CD4-positive, alpha-beta T cell (primary cell): ENCODE measurements at places on chromosomes 12 and 14. TPM values are rescaled to one million over a fixed set of nuclear protein-coding genes. Genes with fewer than 3 reads are reported as not detected.

GRCh38 chr14:23563473-23564180 is 4.0 kb downstream of the AP1G2 start:
- H3K27ac ChIP-seq = no peak overlapping the region
- H3K27me3 ChIP-seq = no peaks in the 10 kb centered on the region
- peaks cover 44% of the 10 kb centered on the region for H3K4me1 ChIP-seq
- no peak overlapping the region for H3K4me3 ChIP-seq

DNA sequence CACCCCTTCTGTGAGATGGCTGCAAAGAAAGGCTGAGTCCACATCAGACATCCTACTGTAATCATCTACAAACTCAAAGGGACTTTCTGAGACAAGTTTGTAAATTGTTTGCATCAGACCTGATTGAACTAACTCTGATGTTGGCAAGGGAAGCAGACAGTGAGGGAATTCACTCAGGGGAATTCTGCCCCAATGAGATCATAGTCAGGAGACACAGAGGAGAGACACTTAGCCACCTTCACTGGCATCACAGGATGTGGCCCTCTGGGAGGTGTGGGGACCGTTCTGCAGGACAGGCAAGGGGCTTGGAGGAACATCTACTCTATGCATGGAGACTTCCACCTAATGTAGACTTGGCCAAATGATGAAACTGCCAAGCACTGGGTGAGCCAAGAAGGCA is 70.7 kb upstream of the DDX11 start:
- no peak overlapping the region for H3K4me3 ChIP-seq
- no peak for DNase-seq
- no peaks in the 10 kb centered on the region for H3K27me3 ChIP-seq
- H3K27ac ChIP-seq = no peak overlapping the region

MSI1 gene
- not detected for total RNA-seq

DNA sequence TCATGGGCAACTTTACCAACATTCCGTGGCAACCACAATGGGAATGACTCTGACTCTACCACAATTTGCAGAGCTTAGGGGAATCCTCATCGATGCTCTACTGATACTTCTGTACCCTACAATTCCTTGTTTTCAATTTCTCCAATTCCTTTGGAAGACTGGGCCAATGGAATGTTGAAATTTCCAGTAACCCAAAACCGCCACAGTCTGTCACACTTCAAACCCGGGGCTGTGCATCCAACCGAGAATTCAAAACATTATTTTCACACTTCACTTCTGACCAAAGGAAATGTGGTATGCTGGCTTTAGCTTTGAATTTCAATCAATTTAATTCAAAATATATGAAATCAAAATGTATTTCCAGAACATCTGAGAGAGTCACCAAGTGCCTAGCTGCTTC is 951.4 kb downstream of the VRK1 start:
- H3K27me3 ChIP-seq = no peaks in the 10 kb centered on the region
- no peak overlapping the region for H3K4me3 ChIP-seq
- no peaks in the 10 kb centered on the region for H3K36me3 ChIP-seq
- no peak for DNase-seq

DNA sequence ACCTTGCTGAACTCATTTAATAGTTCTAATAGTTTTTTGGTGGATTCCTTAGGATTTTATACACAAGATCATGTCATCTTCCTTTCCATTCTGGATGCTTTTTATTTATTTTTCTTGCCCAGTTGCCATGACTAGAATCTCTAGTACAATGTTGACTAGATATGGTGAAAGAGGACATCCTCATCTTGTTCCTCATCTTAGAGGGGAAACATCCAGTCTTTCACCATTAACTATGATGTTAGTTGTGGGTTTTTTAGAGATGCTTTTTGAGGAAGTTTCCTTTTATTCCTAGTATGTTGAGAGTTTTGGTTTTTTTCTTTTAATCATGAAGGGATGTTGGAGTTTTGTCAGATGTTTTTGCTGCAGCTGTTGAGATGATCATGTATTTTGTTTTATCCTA is 8.7 kb downstream of the ANKRD13A start:
- H3K4me1 ChIP-seq = peaks cover 54% of the 10 kb centered on the region
- H3K27ac ChIP-seq = no peak overlapping the region
- H3K36me3 ChIP-seq = peaks cover 16% of the 10 kb centered on the region
- no peak overlapping the region for H3K4me3 ChIP-seq

DNA sequence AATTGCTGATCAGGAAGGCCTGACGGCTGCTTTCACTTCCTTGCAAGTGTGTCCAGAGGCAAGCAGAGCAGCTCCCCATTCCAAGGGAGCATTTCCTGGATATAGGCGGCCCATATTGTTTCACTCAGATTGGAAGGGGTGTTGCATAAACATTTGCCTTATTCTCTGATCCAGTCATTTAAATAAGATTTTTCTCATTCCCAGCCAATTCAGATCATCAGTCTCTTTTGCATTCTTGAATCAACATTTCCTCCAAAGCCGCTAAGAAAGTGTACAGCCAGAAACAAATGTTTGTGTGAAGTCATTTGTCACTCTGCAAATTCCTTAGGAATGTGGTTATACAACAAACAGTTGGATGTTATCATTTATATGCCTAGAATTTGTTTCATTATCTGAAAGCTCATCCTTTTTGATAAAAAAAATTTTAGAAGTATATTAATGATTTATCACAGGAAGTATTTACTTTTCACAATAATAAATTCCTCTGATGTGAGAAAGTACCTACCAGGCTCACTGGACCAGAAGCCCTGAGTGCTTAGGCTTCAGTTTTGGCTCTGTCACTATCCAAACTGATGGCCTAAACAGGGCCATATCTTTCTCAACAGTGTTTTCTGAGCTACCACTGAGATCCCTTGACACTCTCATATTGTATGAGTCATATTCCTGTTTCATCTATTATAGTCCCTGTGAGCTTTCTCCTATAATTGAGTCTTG is 379.6 kb downstream of the CCDC91 start:
- no peaks in the 10 kb centered on the region for H3K27me3 ChIP-seq
- no peak for DNase-seq
- no peaks in the 10 kb centered on the region for H3K4me1 ChIP-seq
- H3K4me3 ChIP-seq = no peak overlapping the region
- no peaks in the 10 kb centered on the region for H3K36me3 ChIP-seq

GRCh38 chr12:107317751-107318555 is 224.6 kb upstream of the CRY1 start:
- H3K27ac ChIP-seq = peak overlapping the region; percentile 29

RNASE7 gene
- total RNA-seq = not detected
